ENCODE measurements at places on chromosomes 7 and 10. TPM values are rescaled to one million over a fixed set of nuclear protein-coding genes. Genes with fewer than 3 reads are reported as not detected.

The DLG5 gene
- total RNA-seq = 4.8 TPM

The KMT2E gene
- 127 TPM for total RNA-seq

The PNLIPRP1 gene
- not detected for total RNA-seq

The TRIM56 gene
- total RNA-seq = 68.2 TPM

The GCK gene
- 0.23 TPM for total RNA-seq

The OPALIN gene
- total RNA-seq = not detected

The PILRA gene
- total RNA-seq = 3.4 TPM

The TMEM196 gene
- not detected for total RNA-seq

The COL28A1 gene
- total RNA-seq = not detected

The ACTR3C gene
- 4.8 TPM for total RNA-seq

The GATA3 gene
- 83.4 TPM for total RNA-seq

The PTER gene
- total RNA-seq = 16.0 TPM

The SEMA3A gene
- 0.82 TPM for total RNA-seq

Data from activated CD8-positive, alpha-beta memory T cell treated with anti-CD3 and anti-CD28 coated beads, Interleukin-2, amount 10 ng/mL, durations not matched to agents 7 days and 5 days (primary cell).